Stimulated activated CD8-positive, alpha-beta memory T cell treated with anti-CD3 and anti-CD28 coated beads, Interleukin-4, amount 100 ng/mL, for 1 hour (primary cell): ENCODE measurements at places on chromosomes 5 and 9.

- DNase-seq: no peak
These were observed 108.2 kb downstream of the AUH start for GRCh38 chr9:91253488-91253887.

DNA sequence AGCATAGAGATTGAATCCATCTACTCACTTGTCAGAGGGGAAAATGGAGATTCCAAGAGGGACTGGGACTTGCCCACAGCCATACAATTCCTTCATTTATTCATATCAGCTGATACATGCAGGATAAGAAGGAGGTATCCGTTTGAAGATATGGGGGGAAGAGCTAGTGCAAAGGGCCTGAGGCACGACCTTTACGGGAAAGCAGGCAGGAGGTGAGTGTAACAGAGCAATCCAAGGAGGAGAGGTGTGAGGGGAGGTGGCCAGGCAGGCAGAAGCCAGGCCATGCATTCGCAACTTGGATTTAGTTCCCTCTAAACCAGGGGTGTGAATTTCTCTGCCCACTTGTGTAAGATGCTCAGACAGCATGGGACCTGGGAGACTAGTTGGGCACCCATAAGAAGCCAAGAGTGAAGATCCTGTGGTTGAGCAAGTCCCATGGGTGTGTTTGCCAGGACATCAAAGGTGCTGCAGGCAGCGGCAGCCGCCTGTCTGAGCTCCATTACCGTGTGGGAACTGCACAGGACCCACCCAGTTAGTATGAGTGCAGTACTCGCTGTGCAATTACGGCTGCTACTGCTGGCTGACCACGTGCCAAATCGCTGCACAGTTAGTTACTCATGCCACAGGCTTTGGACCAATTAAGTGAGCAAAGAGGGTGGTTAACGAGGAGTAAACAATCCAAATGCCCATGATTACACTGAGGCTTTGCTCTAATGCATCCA is 31.4 kb upstream of the FAT2 start:
- DNase-seq: no peak

DNA sequence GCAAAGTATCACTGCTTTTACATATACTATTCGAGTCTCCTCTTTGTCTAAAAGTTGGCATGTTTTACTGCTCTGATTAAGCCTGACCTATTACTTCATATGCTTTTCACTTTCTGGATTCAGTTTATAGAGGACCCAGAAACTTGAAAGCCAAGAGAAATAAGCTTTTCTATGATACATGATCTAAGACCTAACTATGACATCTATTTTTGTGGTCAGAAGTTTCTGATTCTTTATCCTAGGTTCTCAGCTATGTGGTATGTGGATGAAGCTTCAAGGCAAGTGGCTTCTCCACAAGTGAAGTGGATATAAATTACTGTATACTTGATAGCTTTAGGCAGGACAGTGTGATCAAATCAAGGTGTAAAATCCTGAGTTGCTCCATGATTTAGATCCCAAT is 6.3 kb downstream of the EDIL3 start:
- DNase-seq: no peak

DNA sequence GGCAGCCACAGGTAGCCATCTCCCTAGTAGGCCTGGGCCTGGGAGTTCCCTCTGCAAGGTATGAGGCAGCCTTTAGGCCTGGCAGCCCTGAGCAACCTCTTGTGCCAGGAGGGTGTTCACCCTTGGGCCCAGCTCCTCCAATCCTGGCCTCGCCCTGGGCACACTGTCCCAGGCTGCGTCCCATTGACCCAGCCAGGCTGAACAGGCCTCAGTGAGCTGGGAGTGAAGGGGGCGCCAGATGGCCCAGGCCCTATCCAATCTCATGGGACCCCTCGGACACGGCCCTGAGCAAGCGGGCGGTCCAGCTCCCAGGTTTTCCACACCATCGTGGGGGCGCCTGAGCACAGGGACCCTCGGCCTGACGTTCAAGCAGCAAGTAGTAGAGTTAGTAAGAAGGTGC is 14.5 kb downstream of the SH3GLB2 start:
- DNase-seq: no peak

DNA sequence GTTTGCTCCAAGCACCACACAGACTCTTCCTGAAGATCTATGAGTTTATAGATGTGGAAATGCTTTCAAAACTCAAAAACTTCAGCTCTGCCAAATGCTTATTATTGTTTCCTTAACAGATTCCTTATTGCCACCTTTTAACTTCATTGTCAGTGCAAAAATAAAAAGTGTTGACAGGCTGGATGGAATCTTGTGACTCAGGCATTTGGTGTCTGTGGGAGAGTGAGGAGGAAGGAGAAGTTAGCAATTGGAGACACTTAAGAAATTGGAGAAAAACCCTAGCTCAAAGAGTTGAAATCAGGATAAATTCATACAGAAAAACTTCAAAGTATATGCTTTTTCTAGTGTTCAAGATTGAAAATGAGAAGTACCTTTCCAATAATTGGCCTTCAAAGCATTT is 140.6 kb upstream of the PUM3 start:
- DNase-seq: no peak
